ENCODE measurements at places on chromosomes 16 and 17.

- peak; percentile 76 for DNase-seq
Measured at GRCh38 chr17:76005263-76006149, 4.9 kb downstream of the CDK3 start.

GRCh38 chr16:87528690-87529579, 36.1 kb upstream of the ZCCHC14 start:
- DNase-seq, result no peak

DNA sequence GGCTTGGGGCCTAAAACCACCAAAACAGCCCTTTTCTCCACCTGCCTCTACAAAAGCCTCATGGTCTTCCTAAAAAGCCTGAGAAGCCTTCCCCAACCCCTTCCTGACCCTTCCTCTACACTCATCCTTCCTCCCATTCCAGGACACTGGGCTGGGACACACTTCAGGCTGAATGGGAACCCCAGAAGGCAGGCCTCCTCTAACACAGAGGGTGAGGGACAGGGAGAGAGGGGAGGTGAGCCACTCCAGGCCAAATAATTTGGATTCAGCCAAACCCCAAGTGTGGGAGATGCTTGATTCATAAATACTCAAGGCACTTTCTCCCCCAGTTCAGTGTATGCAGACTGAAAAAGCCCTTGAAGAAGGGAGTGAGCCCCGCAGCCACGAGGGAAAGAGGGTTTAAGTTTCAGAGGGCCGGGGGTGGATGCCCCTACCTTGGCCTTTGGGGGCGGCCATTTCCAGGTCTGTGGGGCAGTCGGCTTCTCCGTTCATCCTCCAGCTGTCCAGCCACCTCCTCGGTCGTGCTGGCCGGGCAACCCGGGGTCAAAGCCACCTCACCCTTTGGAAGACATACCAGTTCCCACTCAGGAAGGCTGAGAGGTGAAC, 1.6 kb downstream of the UBTF start:
- DNase-seq, result no peak

DNA sequence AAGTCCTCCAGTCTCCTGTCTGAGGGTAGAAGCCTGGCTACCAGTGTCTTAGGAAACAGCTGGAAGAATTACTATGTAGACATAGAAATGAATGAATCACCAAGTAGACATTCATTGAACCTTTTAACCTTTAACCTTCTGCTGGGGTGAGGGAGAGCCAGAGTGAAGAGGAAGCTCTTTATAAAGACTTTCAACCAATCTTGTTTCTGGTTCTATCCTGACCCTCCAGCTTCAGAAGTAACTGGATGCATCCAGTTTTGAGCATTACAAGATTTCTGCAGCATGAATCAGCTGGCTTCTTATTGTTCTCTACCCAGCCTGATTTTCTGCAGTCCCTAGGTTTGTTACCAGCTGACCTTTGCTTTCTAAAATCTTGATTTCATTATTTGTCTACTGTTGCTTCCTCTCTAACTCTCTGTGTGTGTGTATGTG, 8.5 kb downstream of the TEKT1 start:
- DNase-seq, result peak; percentile 38

DNA sequence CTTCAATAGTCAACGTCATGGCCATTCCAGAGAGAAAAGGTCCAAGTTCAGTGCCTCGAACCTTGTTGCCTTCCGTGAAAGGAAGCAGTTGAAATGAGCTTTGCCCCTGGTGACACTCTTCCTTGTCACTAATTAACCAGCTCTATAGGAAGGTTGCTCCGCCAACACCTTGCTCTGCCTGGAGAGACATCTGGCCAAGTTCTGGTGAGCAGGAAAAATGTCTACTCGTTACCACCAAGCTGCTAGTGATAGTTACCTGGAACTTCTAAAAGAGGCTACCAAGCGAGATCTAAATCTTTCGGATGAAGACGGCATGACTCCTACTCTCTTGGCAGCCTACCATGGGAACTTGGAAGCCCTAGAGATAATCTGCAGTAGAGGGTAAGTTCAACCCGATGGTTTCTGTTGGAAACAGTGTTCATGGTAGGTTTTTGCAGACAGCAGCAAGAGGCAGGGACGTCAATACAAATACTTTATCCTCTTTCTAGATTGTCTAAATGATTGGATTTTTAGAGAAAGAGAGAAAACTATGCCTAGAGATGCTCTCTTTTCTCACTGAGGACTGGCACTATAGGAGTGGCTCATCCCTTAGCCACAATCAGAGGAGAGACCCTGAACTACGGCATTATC, at the start of gene ANKS4B:
TSS of gene ANKS4B (plus strand) at position 179 of the 630 bp plus-strand sequence. CDS start at position 218, 39 bp downstream.
- DNase-seq, result no peak

DNA sequence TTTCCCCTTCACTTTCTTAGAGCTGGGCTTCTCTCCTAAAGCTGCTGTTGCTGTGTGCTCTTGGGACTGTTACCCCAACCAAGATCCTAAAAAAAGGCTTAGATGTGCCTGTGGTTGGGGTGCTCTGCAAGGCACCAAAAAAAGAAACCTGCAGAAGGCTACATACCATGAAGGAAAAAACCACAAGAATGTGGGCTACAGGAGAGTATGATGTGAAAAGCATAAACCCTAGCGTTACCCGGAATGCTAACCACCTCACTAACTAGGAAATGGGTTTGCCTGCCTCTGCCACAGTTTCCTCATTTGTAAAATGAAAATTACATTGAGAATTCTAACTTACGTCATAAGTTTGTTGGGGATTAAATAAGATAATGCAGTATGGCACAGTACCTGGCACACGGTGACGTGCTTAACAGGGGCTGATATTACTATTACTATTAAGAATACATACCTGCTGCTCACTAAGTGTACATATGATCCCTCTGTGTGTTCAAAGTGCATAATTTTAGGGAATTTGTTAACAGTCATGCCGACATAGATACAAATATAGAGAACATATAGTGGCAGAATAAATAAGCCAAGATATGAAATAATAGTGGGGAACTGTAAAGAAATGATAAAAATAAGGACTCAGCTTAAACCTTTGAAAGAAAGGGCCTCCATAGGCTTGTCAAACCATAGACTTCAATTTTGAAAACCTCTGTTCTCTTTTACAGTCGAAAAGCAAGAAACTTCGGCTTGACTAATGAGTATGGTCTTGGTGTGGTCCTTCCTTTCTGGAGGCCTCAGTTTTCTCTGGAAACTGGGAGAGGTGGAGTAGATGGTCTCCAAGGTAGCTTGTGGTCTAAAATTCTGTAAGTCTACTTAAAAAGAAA, 177.8 kb upstream of the TBX2 start:
- no peak for DNase-seq

DNA sequence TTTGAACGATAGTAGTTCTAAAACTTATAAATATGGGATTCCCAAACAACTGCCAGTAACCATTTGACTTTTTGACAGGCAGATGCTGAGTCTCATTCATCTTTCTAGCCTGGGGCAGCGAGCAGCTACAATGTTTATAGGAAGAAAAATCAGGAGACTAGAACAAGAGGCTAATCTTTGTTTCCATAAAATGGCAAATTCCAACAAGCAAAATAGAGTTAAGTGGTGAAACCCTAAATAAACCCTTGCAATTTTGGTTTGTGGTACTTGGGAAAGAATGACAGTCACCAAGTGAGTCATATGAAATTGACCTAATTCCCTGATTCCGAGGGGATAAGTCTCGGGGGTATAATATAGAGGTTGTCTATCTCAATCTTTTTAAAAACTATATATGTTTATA, 27.3 kb upstream of the HS3ST2 start:
- DNase-seq, result no peak

GRCh38 chr17:59829217-59830006, 63.3 kb downstream of the TUBD1 start:
- DNase-seq, result peak; percentile 55

GRCh38 chr16:57592591-57593003, 35.8 kb upstream of the ADGRG1 start:
- no peak for DNase-seq

- DNase-seq, result no peak
Measured at GRCh38 chr16:4677390-4677789, 16.0 kb upstream of the NUDT16L1 start.

- no peak for DNase-seq
Measured at GRCh38 chr17:38498353-38498752, 70.1 kb downstream of the ARHGAP23 start.

- no peak for DNase-seq
Measured at GRCh38 chr16:10314811-10315210, 71.0 kb upstream of the ATF7IP2 start.

- peak; percentile 83 for DNase-seq
Measured at GRCh38 chr16:84650062-84650991, 2.0 kb downstream of the KLHL36 start.

DNA sequence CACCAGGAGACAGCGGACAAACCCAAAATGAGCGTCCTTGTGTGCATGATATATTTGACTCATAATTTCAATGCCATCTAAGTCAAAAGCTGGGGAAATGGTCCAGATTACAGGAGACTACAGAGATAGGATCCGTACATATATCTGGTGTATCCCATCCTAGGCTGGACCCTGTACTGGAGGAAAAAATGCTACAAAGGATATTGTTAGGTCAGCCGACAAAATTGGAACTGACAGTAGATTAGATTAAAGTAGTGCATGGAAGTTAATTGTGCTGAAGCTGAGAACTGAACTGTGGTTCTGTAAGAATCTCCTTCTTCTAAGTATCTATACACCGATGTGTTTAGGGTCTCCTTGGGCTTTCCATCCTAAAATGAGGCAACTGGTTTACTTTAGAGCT, 24.3 kb downstream of the KCNG4 start:
- no peak for DNase-seq

- DNase-seq, result no peak
Measured at GRCh38 chr16:73886426-73886825, 410.2 kb upstream of the PSMD7 start.

GRCh38 chr16:84884596-84885341, 65.0 kb downstream of the CRISPLD2 start:
- peak; percentile 72 for DNase-seq

GRCh38 chr17:11608396-11608795, 10.1 kb downstream of the DNAH9 start:
- DNase-seq, result no peak

- DNase-seq, result peak; percentile 88
Measured at GRCh38 chr16:88706229-88706964, at the start of the genes CTU2 and RNF166. Gene CTU2, plus strand, starts transcription at chr16:88706503. Its CDS starts 28 bp downstream, at chr16:88706531. Gene RNF166, minus strand, starts transcription at chr16:88706408. Its CDS starts 83 bp downstream, at chr16:88706325.

- DNase-seq, result no peak
Measured at GRCh38 chr17:58376472-58377000, 24.5 kb upstream of the SUPT4H1 start.

DNA sequence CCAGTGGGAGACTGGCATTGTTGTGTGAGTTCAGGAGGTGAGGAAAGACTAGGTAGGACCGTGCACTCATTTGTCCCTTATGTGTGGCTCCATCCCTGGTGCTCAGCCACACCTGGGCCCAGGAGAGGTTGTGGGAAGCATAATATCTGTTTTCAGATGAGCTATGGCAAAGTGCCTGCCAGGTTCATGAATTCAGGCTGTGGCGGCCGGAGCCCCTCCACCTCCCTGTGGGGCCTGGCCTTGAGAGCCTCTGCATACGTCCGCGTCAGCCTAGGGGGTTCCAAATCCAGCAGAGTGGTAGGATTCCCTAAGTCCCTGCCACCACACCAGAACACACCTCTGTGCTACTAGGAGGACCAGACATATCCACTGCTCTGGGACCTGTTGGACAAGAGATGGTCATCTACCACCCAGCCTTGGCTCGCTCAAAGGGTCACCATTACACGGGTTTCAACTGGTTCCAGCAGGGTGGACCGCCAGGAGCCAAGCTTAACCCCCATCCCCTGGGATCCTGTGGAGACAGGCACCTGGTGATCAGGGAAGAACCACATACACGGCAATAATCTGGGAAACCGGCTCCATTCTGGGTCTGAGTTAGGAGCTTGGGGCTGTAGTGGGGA, 2.0 kb downstream of the B3GNT9 start:
- no peak for DNase-seq

DNA sequence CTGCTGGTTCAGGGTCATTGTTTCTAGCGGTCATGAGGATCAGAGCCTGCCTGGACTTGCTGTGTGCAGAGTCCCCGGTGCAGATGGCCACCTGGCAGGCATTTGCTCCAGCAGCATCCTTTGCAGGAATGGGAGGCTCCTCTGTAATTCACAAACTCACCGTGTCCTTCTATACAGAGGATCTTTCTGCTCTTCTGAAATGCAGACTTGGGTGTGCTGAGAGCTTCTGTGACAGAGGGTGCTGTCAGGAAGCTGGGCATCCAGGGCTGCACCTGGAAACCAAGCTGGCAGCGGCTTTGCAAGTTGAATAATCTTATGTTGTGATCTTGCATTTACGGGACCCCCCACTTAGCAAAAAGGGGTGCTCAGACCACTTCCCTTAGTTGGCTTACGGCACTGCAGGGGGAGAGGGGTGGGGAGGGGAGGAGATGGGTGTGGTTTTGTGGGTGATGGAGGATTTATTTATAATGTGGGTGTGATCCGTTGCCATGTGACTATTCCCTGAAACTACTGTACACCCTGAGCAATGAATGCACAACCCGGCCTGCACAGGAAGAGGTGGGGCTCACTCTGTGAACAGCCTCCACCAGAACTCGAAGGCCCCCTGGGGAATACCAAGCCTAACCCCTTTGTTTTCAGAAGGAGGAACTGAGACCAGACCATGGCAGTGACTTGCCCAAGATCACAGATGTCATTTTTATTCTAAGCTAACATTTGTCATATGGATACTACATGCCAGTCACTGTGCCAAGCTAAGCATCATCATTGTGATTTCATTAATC, 178.3 kb downstream of the PRKCB start:
- DNase-seq, result peak; percentile 12

GRCh38 chr17:66985338-66986237, 21.1 kb downstream of the CACNG4 start:
- DNase-seq, result no peak

DNA sequence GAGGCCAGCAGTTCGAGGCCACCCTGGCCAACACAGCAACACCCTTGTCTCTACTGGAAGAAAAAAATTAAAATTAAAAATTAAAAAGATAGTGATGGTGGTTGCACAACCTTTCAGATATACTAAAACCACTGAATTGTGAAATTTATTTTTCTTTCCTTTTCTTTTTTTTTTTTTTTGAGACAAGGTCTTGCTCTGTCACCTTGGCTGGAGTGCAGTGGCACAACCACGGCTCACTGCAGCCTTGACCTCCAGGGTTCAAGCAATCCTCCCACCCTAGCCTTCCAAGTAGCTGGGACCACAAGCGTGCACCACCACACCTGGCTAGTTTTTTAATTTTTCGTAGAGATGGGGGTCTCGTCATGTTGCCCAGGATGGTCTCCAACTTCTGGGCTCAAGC, 254.4 kb downstream of the SLC39A11 start:
- DNase-seq, result no peak

DNA sequence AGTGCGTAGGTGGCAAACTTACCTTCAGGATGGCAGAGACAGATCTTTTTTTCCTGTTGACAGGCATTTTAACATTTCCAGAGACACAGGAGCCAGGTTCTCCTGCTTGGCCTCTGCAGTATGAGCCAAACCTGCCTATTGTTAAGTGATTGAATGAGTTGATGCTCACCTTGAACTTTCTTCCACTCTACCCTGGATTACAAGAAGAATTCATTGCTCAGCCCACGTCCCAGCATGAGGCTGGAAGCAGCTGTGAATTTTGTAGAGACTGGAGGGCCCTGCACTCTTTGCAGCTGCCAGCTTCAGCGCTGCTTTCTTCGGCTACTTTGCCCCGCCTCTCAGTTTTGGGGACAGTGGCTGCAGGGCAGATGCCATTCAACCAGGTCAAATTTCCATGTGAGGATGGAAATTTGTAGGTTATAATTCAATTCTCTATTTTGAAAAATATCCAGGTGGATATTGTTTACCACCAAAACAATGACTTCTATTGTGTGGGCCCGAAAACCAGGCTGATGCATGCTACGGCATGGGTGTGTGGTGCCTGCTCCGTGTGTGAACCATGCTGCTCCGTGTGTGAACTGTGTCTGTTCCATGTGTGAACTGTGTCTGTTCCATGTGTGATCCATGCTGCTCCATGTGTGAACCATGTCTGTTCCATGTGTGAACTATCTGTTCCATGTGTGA, 75.2 kb upstream of the METTL9 start:
- no peak for DNase-seq

- DNase-seq, result no peak
Measured at GRCh38 chr17:77286641-77287431, 146.1 kb downstream of the SEC14L1 start.
